ENCODE measurements at places on chromosomes 2 and 18. TPM values are rescaled to one million over a fixed set of nuclear protein-coding genes. Genes with fewer than 3 reads are reported as not detected.

NEUROD1 gene
- not detected for total RNA-seq

VSNL1 gene
- not detected for total RNA-seq

NCOA1 gene
- 14.0 TPM for total RNA-seq

SH3RF3 gene
- 1.8 TPM for total RNA-seq

LRRTM1 gene
- total RNA-seq: not detected

SLC9A4 gene
- 0.07 TPM for total RNA-seq

NYAP2 gene
- not detected for total RNA-seq

KLHL14 gene
- total RNA-seq: not detected

ADCY3 gene
- total RNA-seq: 44.8 TPM

CD8A gene
- total RNA-seq: 1.3 TPM

DLX1 gene
- total RNA-seq: not detected

TCF7L1 gene
- not detected for total RNA-seq

DOK6 gene
- total RNA-seq: not detected

GALNT5 gene
- total RNA-seq: not detected
